ENCODE measurements at places on chromosomes 4 and X.
A peak's percentile ranks its signal among the peaks of the same experiment; 100 is the strongest.

- no peak for DNase-seq
These were observed 7.2 kb upstream of the IL13RA1 start for GRCh38 chrX:118720058-118720707.

GRCh38 chr4:144611850-144612249 lies 34.1 kb upstream of the HHIP start:
- no peak for DNase-seq

DNA sequence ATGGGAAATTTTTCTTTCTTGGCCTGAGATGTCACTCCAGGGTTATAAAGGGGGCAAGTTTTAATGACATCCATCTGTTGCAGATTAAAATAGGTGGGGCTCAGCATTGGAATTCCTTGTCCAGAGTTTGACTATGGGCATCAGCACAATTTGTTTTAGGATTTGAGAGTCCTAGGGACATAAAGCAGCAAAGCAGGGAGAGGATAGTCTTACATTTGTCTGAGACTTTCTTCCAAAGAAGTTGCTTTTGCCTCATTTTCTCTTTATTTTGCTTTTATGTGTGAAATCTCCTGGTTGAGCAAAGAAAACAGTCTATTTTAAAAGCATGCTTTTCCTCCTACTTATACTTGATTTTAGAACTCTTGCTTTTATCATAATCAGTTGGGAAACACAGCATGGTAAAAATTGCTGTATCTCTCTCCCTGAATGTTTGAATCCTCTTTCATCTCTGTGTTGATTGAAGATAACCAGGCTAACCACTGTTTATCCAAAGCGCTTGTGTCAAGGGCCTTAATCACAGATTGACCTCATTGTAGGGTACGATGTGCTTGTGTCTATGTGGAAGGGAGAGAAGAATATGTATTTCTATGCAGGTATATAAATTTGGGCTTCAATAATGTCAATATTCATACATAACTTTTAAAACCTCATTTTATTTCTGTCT lies 121.5 kb downstream of the ANK2 start:
- no peak for DNase-seq

DNA sequence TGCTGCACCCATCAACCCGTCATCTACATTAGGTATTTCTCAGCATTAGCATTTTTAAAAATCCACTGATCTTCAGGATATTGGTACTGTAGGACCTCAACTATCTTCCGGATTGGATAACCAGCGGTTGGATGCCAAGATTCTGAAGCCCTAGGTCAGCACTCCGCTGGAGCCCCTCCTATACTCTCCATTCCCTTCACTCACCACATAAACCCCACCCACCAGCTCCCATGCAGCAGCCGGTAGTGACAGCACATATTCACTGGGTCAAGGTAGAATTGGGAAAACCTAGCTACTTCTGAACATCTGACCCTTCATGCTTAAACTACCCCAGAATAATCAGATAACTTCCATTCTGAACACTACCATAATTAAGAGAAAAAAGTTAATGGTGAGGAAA lies 134.9 kb downstream of the CORIN start:
- no peak for DNase-seq

GRCh38 chrX:16586377-16587112 lies 63.4 kb upstream of the S100G start:
- no peak for DNase-seq

GRCh38 chr4:182530451-182530850 lies 287.2 kb downstream of the TENM3 start:
- no peak for DNase-seq

GRCh38 chr4:105470766-105471165 lies 3.1 kb downstream of the PPA2 start:
- no peak for DNase-seq

GRCh38 chrX:10126834-10127233 lies 29.9 kb upstream of the CLCN4 start:
- no peak for DNase-seq

- DNase-seq = no peak
These were observed 513.7 kb downstream of the RPA4 start for GRCh38 chrX:97397371-97397770.

DNA sequence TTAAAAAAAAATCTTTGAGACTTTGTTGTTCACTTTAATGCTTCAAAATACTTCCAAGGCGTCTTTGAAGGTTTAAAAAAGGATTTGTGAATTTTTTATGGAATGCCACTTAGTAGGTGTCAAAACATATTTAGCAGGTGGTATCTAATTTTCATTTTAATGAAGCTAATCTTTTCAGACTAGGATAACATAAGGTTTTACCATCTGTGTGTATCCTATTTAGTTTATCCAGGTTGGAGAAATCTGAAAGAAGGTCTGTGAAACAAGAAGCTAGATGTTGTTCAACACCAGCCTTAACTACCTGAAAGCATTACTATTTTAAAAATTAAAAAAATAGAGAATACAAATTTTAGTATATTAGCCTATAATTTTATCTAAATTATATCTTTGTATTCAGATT lies 193.4 kb downstream of the GRID2 start:
- DNase-seq = no peak

DNA sequence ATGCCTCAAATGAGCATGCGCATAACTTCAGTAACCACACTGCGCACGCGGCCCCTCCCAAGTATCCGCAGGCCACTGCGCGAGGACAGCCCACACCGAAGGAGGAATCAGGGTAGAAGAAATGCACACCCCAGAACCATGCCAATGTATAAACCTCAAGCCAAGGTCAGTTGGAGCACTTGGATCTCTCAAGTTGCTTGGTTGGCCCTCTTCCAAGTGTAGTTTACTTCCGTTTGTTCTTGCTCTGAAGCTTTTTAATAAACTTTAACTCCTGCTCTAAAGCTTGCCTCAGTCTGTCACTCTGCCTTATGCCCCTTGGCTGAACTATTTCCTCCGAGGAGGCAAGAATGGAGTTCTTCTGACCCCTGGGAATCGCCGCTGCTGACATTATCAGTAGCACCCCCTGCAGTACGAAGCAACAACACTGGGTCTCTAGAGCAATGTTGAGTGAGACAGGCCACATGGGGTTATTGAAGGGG lies 22.0 kb upstream of the SPINK2 start:
- no peak for DNase-seq

GRCh38 chr4:94221916-94222315 lies 14.3 kb downstream of the SMARCAD1 start:
- no peak for DNase-seq

- DNase-seq = no peak
These were observed 511.5 kb upstream of the ATOH1 start for GRCh38 chr4:93317057-93317456.

GRCh38 chrX:137998619-137999018 lies 432.7 kb downstream of the ZIC3 start:
- DNase-seq = no peak

GRCh38 chr4:151678048-151678872 lies 82.5 kb downstream of the GATB start:
- no peak for DNase-seq

DNA sequence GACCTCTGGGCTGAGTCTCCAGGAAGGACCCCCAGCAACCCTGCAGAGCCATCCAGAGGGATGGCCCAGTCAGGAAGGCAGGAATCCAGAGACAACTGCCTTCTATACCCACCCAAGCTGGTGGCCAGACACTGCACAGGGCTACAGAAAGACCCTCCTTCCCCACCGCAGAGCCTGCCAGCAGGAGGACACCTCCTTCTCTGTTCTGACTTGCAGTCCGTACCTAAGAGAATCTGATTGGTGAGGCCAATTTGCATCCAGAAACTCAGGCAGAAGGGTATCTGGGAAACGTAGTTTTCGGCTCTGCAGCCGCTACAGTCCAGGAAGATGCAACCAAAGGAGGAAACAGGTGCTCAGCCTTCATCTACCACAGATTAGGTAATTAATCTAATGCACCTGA lies 155.4 kb upstream of the FRG1 start:
- no peak for DNase-seq

- DNase-seq = no peak
These were observed 1137.6 kb downstream of the C4orf33 start for GRCh38 chr4:130233377-130234047.

DNA sequence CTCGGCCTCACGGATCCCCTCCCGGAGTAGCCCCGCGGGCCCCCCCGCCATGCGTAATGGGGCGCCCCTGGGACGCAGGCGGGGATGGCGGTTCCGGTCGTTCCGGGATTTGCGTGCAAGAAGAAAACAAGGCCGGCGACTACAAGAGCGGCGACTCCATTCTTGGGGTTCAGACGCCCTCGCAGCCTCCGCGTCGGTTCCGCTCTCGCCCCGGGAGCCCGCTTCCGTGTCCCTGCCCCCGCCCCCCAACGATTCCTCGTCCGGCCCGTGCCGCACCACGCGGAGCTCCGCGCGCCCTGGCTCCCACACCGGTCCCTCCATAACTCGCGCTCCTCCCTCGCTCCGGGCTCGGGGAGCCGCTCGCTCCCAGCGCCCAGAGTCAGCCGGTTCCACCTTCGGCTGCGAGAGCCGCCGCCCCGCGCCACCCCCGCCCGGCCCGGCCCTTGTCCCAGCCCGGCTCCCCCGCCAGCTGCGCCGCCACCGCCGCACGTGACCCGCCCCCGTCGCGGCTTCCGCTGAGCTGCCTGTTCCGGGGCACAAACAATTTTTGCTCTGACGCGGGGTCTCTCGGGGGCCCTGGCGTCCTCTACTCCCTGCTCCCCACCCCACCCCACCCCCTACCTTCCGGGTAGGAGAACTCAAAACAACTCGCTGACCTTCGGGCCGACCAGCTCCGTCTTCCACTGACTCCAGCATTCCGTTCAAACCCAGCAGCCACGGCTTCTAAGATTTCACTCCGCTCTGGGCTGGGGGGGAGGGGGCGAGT lies 78.8 kb upstream of the BCOR start:
- peak; percentile 62 for DNase-seq

GRCh38 chrX:106286053-106286650 lies 118.0 kb downstream of the PWWP3B start:
- no peak for DNase-seq

GRCh38 chrX:118423558-118423957 lies 72.1 kb upstream of the DOCK11 start:
- DNase-seq = no peak

GRCh38 chr4:84920617-84921016 lies 45.9 kb downstream of the WDFY3 start:
- no peak for DNase-seq

- DNase-seq = no peak
These were observed 1.3 kb upstream of the CCNI start for GRCh38 chr4:77076889-77077635.

- no peak for DNase-seq
These were observed 199.9 kb upstream of the ATP6AP2 start for GRCh38 chrX:40380655-40381488.

- peak; percentile 47 for DNase-seq
These were observed 22.7 kb downstream of the MAP9 start for GRCh38 chr4:155353923-155354540.

DNA sequence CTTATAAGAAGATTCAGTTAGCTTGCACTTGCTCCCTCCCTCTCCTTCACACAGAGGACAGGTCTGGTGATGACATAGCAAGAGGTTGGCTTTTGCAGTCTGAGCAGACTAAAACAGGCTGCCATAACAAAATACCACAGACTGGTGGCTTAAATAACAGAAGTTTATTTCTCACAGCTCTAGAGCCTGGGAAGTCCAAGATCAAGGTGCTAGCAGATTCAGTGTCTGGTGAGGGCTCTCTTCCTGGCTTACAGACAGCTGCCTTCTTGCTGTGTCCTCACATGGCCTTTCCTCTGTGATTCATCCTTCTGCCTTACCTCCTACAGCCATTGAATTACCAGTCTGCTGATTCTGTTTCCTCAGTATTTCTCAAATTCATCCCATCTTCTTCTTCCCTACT lies 13.1 kb downstream of the RP2 start:
- no peak for DNase-seq

DNA sequence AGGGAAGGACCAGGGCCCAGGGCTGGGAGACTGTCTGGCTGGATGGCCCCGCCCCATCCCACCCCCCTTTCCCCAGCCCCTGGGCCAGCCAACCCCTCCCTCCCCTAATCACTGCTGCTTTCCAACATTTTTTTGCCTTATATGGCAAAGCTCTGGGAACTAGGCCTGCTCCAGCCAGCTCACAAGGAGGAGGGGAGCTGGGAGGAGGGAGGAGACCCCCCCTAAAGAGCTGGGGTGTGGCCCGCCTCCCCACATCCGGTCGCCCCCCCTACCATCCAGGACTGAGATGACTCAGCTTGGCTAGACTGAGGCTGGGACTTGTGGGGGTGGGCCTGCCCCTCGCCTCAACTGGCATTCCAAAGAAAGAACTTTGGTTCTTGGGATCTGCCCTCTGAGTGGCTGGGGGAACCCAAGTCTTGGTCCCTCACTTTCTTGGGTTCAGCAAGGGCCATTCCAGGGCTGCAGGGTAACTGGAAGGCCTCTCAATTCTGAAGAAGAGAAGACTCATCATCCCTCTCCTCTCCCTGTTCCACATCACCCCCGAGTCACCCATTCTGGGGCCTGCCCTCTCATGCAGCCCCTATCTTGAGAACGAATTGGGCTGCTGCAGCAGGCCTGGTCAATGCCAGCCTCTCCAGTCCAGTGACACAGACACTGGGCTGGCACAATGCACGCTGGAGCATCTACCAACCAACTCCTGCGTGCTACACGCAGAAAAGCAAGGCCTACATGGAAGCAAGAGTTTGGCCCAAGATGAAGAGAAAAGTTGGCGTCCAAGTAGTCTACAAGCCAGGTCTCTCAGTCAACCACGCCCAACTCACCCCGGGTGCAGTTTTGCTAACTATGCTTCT lies 4.8 kb downstream of the FLNA start:
- no peak for DNase-seq

GRCh38 chr4:80026100-80026499 lies 46.9 kb downstream of the ANTXR2 start:
- DNase-seq = no peak

- no peak for DNase-seq
These were observed 12.8 kb upstream of the SAT1 start for GRCh38 chrX:23770142-23770541.

DNA sequence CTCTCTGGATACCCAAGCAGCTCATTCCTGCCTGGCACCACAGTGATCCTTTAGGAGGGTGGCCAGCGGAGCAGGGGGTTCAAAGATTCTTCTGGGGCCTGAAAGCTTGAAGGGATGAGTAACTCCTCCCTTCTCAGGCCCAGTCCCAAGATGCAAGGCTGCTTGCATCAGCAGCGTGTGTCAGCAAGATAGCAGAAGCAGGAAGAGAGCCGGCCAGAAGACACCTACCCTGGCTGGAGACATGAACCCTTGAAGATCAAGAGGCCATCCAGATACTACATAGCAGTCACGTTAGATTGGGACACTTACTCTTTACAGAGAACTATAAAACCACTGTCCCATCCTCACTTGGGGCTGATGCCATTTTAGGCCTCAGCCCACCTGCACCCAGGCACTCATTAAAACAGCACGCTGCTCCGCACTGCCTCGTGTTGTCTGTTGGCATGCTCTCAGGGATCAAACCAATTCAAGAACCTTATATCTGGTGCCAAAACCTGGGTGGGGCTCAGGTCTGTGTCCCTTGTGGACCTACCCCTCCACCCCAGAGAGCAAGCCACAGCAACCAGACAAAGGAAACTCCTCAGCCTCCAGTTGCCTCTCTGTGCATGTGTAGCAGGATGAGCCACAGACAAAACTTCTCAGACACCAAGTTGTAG lies 6.5 kb downstream of the UGT2B17 start:
- no peak for DNase-seq

GRCh38 chr4:38861791-38862190 lies 5.2 kb upstream of the TLR6 start:
- no peak for DNase-seq

- no peak for DNase-seq
These were observed 74.2 kb downstream of the LIMCH1 start for GRCh38 chr4:41611881-41612871.

All from liver (tissue), 10 donors.